Astrocyte of the cerebellum (primary cell): ENCODE measurements at places on chromosomes 3 and 15.

DNA sequence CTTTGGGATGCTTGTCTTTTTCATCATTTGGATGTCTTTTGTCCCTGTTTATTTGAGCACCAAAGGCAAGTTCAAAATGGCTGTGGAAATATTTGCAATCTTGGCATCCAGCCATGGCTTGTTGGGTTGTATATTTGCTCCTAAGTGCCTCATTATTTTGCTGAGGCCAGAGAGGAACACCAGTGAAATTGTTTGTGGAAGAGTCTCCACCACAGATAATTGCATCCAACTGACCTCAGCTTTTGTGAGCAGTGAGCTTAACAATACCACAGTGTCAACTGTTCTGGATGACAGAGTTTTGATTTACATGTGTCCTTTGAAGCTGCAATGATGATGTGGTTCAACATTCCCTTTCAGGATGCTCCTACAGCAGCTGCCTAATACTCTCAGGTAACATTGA lies 83.0 kb upstream of the KCNAB1 start:
- no peak for DNase-seq

DNA sequence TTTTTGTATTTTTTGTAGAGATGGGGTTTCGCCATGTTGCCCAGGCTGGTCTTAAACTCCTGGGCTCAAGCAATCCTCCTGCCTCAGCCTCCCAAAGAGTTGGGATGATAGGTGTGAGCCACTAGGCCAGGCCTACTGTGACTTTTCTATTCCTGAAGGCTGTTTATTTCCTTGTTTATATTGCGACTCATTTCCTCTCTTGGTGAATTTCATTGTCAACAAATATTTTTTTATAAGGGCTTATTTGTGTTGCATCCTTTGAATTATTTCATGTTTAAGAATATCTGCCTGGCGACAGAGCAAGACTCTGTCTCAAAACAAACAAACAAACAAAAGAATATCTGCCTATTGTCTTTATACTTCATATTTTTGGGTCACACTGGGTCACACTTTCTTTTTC lies 29.4 kb upstream of the MCCC1 start:
- no peak for DNase-seq

DNA sequence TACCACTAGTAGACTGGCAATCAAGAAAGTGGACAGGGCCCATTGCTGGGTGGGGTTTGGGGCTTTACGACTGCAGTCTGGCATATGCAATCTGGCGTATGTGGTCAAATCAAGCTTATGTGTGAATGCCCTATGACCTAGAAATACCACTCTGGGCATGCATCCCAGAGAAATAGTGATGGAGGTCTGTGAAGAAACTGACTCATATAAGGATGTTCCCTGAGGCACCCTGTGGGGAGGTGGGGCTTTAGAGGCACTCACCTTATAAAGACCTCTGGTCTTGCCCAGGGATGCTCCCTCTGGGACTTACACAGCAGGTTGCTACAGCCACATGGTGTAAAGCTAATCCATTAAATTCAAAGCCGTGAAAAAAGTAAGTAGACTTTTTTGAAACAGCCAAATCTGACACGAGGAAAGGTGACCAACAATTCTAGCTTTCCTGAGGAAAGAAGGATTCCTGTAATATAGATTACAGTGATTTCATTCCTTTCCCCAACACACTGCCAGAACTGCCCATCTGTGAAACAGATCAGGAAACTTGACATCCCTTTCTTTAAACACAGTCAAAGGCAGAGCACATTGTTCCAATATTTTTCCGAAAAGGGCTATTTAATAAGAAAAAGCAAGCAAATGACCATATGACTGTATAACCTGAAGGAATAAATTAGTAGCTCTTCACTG lies 13.6 kb downstream of the RARRES1 start:
- DNase-seq: peak; percentile 98

DNA sequence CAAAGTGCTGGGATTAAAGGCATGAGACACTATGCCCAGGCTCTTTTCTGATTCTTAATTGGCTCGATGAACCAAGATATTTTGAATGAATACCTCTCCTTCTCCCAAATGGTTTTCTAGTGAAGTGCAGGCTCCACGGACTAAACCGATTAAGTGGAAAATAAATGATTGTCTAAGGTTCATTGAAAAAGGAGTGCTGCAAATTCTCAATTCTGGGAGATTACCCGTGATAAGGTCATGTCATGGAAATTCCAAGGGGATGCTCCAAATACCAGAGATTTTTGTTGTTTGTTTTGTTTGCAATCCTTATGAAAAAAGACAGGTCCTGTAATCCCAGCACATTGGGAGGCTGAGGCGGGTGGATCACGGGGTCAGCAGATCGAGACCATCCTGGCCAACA lies 406.9 kb upstream of the TBL1XR1 start:
- no peak for DNase-seq

- no peak for DNase-seq
Observed at GRCh38 chr3:157107037-157107436, 52.9 kb downstream of the CCNL1 start.

GRCh38 chr15:101137312-101137940 lies 114.4 kb downstream of the CHSY1 start:
- DNase-seq: no peak

DNA sequence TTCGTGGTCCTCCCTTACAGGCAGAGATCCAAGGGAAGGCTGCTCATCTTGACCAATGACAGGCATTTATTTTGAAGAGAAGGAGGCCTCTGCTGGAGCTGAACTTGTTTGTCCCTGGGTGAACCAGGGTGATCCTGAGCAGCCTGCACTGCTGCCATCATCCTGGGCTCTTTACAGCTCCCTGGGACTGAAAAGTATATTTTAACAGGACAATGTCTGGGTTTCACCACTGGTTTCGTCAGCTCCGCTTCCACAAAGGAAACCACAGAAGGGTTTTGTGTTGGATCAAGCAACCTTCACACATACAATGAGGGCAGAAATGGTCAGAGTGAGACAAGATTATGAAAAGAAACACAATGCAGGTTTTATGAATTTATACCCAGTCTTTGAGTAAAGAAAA lies 400.7 kb upstream of the TPM1 start:
- no peak for DNase-seq

DNA sequence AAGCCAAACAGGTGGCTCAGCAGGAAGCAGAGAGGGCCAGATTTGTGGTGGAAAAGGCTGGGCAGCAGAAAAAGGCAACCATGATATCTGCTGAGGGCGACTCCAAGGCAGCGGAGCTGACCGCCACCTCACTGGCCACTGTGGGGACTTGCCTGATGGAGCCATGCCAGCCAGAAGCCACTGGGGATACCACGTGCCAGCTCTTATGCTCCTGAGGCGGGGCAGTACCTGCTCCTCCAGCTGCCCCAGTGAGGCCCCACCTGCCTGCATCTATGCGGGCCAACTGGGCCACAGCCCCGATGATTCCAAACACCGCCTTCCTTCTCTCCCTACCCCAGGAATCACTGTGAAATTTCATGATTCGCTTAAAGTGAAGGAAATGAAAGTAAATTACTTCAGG lies 22.9 kb upstream of the ARIH1 start:
- DNase-seq: no peak

- no peak for DNase-seq
Observed at GRCh38 chr3:106367496-106367895, 498.7 kb upstream of the CBLB start.

- no peak for DNase-seq
Observed at GRCh38 chr3:40851836-40852235, 327.1 kb downstream of the ZNF621 start.

DNA sequence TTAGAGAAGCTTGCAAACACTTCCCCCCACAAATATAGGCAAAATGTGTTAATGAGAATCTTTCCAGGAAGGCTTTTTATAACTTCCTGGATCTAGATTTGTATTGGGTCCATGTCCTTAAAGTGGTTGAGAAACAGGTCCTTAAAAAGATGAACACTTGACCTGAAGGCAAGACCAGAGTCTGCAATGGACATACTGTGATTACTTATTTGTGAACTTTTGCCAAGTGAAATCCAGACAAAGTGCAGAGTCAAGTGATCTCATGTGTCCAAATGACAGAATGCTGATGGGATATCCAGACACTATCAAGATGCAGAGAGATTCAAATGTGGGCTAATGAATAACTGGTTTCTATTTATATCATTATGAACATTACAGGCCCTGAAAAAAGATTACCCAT lies 43.8 kb downstream of the FRMD4B start:
- DNase-seq: no peak

DNA sequence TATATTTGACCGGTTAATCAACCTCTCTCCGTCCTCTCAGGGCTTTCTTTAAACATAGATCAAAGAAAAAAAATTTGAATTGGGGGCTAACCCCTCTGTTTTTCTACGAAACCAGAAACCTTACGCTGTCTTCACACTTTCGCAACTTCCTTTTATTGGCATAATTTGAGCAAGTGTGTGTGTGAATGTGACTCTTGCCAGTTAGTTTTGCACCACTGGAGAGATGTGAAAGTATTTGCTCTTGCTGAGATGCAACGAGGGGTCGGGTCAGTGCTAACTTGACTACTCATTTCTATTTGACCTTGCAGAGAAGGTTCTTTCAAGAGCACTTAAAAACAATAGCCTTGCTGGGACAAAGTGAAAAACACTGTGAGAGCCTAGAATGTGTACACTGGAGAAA lies 81.2 kb downstream of the FAM43A start:
- DNase-seq: no peak

GRCh38 chr3:46277476-46277875 lies 35.2 kb downstream of the CCR3 start:
- DNase-seq: no peak

DNA sequence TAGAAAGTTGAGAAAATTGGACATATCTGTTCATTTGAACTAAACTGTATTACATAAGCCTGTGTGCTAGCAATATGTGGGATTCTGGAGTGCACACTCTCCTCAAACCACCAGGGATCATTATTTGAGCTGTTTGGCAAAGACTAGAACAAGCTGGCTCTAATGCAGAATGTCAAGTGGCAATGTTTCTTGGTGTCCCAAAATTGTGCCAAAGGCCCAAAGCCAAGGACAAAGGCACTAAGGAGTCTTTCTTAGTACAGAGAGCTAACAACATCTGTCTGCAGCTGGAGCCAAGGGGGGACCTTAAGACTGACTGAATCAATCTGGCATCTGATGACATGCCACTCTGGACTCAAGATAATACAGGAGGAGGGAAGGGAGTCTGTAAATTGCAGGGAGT lies 76.7 kb upstream of the STRIT1 start:
- DNase-seq: no peak

DNA sequence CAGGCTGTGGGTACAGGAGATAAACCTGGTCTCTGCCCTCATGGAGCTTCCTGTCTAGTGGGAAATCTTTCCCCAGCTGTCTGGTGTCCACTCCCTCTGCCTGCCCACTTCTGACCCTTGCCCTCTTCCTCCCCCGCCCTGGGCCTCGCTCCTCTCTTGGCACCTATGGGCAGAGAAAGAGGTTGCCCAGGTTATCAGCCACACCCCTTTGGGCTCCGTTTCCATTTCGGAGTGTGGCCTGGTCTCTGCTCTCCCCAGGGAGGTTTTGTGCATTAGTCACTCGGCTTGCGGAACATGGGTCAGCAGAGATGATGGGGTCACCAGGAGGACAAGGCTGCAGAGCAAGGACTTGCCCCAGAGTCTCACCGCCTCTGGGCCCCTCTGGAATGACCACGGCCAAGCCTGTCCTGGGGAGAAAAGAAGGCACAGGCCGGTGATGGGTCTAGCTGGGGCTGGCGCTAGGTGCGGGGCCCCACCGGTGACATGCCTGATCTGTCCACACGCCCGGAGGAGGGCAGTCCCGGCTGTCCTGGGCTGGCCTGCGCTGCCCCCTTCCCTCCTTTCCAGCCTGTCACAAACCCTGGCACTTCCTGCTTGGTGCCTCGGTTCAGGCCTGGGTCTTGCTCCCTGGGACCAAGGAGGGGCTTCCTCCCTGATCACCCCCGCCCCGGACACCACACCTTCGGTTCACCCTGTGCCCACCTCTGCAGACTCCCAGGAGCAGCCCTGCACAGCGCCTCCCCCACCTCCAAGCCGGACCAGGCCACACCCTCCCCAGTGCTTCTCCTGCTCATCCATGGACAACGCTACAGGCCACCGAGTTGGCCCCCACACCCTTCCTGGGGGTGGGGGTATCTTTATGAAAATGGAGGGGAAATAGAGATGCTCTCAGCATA lies 35.6 kb upstream of the MUC4 start:
- DNase-seq: no peak

- no peak for DNase-seq
Observed at GRCh38 chr3:34439796-34440195, 641.4 kb downstream of the PDCD6IP start.

DNA sequence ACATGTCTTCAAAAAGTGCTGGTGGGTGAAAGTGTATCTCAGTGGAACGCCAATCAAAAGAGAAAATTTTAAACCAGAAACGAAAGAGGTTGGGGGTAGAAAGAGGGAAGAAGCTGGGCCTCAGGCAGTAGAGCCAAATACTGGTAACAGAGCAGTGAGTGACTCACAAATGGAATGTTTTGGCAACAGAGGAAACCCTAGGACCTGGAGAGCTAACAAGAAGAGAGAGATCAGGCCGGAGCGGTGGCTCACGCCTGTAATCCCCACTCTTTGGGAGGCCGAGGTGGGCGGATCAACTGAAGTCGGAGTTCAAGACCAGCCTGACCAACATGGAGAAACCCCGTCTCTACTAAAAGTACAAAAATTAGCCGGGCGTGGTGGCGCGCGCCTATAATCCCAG lies 450.8 kb upstream of the NAALADL2 start:
- DNase-seq: peak; percentile 18

DNA sequence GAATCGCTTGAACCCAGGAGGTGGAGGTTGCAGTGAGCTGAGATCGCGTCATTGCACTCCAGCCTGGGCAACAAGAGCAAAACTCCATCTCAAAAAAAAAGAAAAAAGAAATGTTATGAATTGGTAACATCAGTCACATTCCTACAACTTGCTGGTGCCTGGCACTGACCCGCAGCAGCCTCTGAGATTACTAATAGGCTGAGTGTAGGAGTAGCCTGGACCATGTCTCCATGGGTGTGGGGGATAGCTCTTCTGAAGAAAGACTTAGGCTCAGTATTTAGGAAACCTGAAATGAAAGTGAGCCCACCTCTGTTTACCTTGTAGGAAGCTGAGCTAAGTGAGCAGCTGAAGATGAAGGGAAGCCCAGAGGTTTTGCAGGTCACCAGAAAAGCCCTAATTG lies 148.3 kb downstream of the LRRC28 start:
- no peak for DNase-seq

- no peak for DNase-seq
Observed at GRCh38 chr3:131711114-131711768, 208.5 kb upstream of the MRPL3 start.

- no peak for DNase-seq
Observed at GRCh38 chr15:99732751-99733267, 428 bp downstream of the LYSMD4 start.
